ENCODE measurements at places on chromosomes 13 and 19. TPM values are rescaled to one million over a fixed set of nuclear protein-coding genes. Genes with fewer than 3 reads are reported as not detected.

The KLK14 gene
- 1.0 TPM for total RNA-seq

The CYP4F2 gene
- not detected for total RNA-seq

- peak; percentile 6 for DNase-seq
Observed at GRCh38 chr19:55077106-55077505, 1.4 kb downstream of the EPS8L1 start.

- peak; percentile 64 for DNase-seq
Observed at GRCh38 chr13:102402290-102402689, 442 bp upstream of the FGF14 start.

The CGB3 gene
- not detected for total RNA-seq

- no peak for DNase-seq
Observed at GRCh38 chr13:108919036-108919907, 289.9 kb downstream of the MYO16 start.

Measured in right cardiac atrium (tissue), 5 donors.